Fibroblast of skin of back (primary cell): ENCODE measurements at places on chromosomes 3 and 15.

DNA sequence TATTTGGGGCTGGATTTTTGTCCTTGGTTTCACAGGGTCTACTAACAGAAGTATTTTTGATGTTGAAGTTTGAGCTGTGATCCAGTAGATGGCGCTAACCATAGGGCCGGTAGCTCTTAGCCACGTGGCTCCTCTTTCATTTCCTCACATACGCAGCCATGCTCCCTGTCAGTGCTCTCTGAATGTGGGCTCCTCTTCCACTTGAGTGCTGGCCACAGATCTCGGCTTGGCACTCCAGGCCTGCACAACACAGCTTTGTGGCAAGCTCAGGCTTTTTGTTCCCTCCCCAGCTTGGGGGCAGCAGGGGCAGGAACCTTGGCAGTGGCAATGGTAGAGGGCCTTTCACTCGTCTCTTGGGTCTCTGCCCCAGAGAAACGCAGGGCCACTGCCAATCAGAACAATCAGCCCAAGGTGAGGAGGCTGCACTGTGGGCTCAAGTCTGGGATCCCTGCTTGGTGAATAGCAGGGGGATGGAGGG is 18.6 kb upstream of the DNAAF4 start:
- peak; percentile 50 for DNase-seq

- no peak for DNase-seq
Measured at GRCh38 chr15:64581408-64581761, 121.0 kb downstream of the ZNF609 start.

- no peak for DNase-seq
Measured at GRCh38 chr3:108564564-108564963, 24.7 kb downstream of the CIP2A start.

DNA sequence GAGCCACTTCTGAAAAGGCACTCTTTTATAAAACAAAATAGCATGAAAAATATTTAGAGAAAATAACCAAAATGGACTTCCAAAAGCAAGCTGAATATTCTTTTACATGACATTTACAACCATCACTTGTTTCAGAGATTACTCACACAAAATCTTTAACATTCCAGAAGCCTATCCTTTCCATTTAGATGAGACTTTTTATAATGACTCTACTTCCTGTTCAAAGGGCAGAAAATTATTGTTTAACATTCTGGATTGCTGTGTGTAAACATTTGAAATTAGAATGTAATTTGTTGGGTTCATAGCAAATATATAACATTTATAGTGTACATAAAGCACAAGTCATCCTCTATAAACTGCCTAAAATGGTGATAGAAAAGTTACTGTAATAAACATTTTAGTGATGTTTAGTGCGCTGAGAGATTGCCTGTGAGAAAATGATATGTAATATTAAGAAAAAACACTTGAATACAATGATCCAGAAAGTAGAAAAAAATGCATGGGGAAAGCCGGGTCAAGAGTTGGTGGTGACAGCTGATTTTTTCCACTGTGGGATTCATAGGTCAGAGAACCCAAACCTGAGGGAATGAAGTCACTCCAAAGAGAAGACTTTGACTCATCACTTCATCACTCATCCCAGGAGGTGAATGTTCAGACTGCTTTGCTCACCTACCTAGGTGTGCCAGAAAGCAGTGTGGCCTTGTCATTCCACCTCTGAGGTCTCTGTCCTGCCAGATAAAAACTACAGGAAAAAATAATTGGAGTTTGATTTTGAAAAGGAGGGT is 305.8 kb downstream of the ARPP21 start:
- DNase-seq, result peak; percentile 39

DNA sequence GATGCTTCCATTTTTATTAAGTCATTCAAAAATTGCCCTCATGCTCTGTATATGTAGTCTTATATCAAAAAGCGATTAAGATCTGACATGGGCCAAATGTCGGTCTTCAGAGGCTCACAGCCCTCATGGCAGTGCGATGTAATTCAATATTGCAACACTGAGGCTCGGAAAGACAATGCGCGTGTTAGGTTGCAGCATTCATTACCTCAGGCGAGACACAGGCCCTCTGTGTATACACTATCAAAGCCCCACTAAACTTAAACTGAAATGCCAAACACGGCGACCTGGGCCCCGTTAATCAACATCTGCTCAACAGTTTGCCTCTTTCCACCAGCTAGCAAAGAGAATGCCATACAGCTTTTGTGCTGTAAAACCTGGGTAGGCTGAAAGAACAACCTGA is 413.4 kb downstream of the ERC2 start:
- no peak for DNase-seq

DNA sequence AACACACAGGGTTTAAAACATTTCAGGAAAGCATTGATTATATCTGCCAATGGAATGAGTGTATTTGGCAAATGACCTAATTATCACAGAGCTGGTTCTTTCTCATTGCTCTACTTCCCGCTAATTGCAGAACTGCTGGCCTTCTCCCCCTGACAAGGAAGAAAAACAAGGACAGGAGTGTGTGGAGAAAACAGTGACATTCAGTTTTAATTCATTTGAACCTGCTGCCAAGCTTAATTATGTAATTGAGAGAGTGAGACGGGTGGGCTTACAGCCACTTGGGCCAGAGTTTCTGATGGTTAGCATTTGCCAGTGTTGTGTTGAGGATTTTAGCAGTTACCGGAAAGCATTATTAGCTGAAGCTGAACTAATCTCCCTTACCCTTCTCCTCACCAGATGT is 301.4 kb downstream of the RBMS3 start:
- DNase-seq, result no peak

DNA sequence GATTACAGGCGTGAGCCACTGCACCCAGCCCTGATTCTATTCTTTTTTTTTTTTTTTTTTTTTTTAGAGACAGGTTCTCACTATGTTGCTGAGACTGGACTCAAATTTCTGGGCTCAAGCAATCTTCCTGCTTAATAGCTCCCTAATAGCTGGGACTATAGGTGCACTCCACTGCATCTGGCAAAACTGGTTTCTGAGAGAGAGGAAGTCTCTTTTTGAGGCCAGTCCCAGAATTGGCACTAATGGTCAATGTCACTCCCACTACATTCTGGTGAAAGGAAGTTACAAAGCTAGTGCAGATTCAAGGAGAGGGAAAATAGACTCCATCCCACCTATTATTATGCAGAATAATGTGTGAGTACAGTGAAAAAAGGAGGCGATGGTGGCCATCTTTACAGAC is 5.8 kb upstream of the TGFBR2 start:
- DNase-seq, result no peak

DNA sequence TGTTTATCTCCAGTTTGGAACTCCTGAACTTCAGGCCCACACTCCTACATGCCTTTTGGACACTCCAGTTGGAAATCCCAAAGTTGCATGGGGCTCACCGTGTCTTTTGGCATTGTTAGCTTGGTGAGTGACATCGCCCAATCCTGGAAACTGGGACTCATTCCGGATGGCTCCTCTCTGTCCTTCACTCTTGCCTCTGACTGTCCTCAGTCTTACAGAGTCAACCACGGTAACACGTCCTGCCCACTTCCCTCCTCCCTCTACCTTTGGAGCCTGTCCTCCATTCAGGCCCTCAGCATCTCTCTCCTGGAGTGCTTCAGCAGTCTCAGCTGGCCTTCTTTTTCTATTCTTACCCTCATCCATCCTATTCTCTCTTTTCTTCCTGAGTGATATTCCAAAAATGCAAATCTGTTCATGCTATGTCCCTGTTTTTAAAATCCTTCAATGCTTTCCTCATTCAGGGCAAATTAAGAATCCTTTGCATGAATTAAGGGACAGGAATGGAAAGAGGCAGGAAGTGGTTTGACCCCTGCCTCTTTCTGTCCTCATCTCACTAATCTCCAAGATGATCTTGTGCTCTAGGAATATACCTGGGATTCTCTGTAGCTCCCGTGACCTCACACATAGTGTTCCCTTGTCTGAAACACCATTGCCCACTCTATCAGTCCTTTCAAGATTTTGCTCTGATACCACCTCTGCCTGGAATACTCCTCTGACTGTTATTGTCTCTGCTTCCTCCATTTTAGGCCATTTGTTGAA is 42.5 kb downstream of the LPP start:
- DNase-seq, result peak; percentile 60

DNA sequence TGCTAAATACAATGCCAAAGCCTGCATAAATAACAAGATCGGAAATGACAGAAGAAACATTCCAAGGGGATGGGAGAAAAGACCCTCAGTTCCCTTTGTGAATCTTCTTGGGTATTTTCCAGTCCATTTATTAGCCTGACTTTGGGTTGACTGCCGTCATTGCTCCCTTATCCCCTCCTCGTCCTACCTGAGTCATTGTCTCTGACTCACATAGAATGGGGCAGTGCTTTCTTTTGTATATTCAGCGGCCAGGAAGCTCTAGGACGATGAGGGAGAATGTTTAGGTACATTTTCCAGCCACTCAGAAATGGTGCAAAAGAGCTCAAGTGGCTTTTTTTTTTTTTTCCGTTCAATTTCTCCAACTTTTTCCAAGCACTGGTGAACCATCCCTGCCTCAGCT is 71.6 kb downstream of the KAT2B start:
- no peak for DNase-seq
